ENCODE measurements at places on chromosomes 2 and 18.

GRCh38 chr2:168371273-168372019, 84.6 kb upstream of the CERS6 start:
- DNase-seq = no peak

- no peak for DNase-seq
Measured at GRCh38 chr2:216418981-216419380, 6.7 kb downstream of the SMARCAL1 start.

DNA sequence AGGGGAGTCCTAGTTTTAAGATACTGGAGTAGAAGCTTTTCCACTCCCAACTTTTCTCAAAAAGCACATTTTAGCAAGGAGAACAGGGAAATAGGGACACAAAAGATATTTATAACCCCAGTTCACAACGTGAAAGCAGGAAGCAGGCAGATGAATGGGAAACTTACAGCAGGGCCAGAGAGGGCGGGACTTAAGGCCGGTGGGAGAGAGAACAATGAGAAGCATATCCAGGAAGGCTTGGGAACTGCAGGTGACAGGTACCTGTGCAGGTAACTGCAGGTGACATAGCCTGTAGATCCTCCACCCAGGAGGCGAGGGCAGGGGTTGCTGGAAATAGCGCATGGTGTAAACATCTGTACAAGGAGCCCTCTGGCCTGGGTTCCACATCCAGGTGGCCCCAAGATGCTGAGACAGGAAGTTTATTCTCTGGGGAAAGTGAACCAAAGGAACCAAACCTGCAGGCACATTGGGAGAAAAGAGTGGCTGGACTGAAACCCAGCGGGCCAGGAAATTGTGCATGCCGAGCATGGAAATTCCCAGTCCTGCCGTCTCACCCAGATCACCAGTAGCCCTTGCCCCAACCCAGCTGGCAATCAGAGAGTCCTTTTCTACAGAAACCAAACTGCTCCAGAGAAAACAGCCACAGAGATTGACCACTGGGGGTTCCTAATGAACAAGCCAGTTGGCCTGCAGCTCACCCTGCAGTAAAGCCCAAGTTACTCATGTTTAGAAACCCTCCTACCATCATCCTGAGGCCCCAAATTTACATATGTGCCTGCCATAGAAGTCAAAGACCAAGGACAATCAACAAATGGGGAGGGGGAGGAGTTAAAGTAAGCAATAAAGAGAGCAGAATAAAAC, 24.3 kb upstream of the COL6A3 start:
- no peak for DNase-seq

DNA sequence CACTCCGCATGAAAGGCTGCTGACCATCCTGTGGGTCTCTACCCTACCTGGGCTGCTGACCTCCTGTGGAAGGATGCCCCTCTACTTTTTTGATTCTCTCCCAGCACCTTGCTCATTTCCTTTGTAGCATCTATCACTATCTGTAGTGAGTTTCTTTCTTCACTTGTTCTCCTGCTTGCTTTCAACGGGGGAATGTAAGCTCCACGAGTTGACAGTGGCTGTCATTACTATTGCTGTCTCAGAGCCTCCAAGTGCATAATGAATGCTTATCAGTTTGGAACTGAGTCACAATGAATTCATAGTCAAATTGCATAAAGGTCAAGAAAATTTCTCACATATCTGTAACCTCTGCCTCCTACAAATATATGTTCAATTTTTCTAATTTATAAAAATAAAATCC, 477.7 kb downstream of the PLCL1 start:
- no peak for DNase-seq

- DNase-seq = no peak
Measured at GRCh38 chr2:189293164-189293563, 113.6 kb upstream of the COL5A2 start.

GRCh38 chr18:50475538-50476193, 84.2 kb upstream of the MAPK4 start:
- DNase-seq = no peak

GRCh38 chr2:97747716-97748115, 34.3 kb downstream of the ZAP70 start:
- DNase-seq = peak; percentile 25

GRCh38 chr2:9939587-9940485, 11.7 kb upstream of the GRHL1 start:
- no peak for DNase-seq

DNA sequence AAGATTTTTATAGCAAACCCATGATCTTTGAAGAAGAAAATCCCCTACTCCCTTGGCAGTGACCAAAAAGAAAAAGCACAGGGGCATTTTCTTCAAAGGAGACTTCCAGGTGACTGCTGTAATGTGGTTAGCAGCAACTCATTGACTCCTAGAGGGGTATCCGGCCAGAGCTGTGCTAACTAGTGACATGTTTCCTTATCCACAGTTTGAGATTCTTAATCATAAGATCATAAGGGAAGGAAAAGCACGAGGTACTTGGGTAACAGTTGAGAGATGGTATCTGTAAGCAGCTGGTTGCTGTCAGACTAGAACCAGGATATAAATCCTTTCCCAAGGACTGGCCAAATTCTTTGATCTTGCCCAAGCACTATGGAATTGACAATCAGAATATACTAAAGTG, 124.7 kb downstream of the MREG start:
- no peak for DNase-seq

GRCh38 chr2:200378652-200379290, 72.3 kb downstream of the SPATS2L start:
- DNase-seq = peak; percentile 60

DNA sequence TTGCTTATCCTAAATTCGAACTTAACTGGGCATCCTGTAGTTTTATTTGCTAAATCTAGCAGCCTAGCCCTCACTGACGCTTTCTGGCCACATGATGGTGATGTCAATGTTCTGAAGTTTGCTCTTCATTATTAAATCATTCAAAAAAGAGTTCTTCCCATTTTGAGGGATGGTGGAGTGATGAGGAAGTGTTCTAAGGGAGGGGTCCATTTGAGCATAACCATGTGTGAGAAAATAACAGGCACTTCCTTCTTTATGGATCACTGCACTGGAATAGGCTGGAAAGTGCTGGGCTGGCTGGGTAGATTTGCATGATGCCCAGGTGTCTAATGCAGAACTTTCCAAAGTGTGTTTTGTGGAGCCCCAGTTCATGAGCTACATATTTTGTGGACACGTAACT, 74.2 kb downstream of the TNFRSF11A start:
- no peak for DNase-seq

- DNase-seq = no peak
Measured at GRCh38 chr2:219059725-219060682, 717 bp downstream of the IHH start.

DNA sequence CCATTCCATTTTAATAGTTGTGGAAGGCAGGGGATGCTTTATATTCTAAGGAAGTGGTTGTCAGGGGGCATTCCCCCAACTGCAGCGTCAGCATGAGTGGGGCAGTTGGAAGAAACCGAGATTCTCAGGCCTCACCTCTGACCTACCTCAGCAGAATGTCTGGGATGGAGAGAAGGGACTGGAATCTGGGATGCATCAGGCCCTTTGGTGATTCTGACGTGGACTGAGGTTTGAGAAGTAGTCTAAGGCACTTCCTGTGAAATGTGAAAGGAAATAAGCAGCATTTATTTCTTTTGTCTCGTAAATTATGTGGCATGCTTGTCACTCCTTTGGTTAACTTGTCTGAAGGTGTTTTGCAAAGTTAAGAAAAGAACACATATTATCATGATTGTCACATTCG, 540.7 kb upstream of the NETO1 start:
- no peak for DNase-seq

GRCh38 chr2:18825838-18826237, 236.5 kb upstream of the NT5C1B start:
- DNase-seq = no peak

DNA sequence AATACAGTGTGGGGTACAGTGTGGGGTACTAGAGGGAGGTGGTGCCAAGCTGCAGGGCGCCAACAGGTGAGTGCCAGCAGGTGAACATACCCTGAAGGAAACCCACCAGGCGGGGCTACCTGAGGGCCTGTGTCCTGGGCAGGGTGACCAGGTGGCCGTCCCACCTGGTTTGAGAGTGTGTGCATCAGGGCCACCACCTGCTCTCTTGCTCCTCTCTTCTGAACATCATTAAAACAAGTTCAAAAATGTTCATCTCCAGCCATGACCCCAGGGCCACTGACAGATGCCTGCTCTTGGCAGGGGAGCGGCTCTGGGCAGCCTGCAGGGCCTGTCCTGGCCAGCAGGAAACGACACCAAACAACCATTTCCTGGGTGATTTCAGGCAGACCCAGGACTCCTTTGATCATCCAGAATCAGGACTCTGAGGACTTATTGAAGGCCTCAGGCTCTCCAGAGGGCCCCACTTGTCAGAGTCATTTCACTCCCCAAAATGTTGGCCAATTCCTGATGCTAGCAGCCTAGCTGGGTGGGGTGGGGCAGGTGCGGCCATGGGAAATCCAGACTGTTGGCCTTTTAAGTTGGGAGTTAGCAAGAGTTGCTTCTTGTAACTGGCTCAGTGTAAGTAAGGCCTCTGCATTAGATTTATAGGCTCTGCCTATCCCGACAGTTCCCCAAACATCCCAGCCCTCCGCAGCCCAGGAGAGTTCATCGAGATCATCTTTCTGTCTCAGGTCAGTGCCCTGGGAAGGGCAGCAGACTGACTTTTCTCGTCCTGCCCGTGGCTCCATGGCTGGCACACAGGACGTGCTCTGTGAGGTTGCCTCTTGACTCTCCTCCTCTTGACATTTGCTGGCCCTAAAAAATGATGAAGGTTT, 111.5 kb upstream of the ZNF236 start:
- no peak for DNase-seq

DNA sequence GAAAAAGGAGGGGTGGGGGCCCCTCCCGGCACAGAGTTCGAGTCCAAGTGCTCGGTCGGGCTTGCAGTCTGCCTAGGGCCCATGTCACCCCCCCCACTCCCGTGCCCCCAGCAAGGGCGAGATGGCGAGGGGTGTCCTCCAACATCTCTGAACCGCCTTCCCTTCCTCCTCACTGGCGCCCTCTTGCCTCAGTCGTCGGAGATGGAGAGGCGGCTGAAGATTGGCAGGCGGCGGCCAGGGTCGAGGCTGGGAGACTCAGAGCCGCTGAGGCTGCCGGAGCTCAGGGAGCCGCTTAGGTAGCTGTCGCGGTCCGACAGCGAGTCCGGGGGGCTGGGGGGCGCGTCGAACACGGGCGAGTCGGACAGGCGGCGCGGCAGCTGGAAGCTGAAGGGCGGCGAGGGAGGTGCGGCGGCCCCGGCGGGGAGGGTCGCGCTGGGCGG, 2.3 kb downstream of the ZFP36L2 start:
- peak; percentile 87 for DNase-seq

- no peak for DNase-seq
Measured at GRCh38 chr2:10173258-10174005, 50.9 kb downstream of the RRM2 start.

DNA sequence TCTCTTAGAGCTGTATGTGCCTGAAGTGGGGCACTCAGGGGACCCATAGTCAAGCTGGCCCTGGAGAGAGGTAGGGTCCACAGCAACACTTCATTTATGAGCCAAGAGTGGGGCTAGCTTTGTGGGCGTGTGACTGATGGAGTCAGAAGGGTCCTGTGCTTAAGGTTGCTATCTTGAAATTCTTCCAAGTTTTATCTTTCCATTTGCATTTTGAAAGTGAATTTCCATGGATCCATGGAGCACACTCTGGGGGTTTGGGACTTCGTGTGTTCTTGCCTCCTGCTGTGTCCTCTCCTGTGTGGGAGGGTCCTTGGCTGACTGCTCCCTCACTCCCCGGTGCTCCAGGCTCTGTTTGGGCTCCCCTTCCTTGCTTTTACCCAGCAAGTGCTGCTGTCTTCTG, 50.8 kb downstream of the FHOD3 start:
- no peak for DNase-seq

GRCh38 chr18:37872562-37872961, 307.0 kb upstream of the CELF4 start:
- no peak for DNase-seq

DNA sequence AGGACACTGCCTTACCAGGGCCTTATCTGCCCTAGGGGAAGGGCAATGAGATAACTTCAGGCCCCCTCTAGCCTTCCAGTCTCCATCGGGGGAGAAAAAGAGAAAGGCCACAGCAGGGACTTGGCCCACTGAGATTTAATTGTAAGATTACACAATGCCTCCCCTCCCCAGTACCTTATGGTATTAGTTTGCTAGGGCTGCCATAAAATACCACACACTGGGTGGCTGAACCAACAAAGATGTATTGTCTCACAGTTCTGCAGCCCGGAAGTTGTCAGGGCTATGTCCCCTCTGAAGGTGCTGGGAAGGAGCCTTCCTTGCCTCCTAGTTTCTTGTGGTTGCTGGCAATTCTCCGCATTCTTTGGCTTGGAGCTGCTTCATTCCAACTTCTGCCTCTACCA, 34.8 kb upstream of the SPATA3 start:
- no peak for DNase-seq

DNA sequence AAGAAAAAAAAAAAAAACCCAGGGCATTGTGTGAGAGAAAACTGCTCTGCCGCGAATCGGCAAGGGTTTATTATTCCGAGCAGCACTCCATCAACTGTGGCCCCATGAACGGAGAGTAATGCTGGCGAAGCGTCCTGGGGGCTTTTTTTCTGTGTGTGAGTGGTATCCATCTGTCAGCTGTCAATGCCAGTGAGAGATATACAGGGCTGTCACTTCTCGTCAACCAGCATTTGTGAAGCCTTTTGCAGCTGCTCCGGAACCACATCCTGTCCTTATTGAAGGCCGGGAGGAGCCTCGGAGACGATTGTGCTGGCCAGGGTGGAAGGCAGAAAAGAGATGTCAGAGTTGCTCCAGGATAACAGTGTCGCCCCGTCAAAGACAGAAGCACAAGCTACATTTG, 356.9 kb upstream of the SMIM21 start:
- no peak for DNase-seq

DNA sequence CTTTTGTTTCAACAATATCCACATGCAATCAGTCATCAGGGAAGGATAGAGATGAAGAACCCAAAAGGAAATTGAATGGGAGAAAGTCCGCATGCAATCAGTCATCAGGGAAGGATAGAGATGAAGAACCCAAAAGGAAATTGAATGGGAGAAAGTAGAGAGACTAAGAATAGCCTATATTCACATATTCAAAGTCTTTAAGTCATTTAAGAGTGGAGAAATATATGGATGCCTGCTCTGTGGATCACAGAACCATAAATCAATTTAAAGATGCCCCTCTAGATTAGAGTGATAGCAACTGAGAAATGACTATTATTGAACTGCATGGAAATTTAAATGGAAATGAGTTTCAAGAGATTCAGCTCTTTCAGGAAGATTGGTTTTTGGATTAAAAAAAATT, 90.0 kb upstream of the LPIN2 start:
- no peak for DNase-seq

DNA sequence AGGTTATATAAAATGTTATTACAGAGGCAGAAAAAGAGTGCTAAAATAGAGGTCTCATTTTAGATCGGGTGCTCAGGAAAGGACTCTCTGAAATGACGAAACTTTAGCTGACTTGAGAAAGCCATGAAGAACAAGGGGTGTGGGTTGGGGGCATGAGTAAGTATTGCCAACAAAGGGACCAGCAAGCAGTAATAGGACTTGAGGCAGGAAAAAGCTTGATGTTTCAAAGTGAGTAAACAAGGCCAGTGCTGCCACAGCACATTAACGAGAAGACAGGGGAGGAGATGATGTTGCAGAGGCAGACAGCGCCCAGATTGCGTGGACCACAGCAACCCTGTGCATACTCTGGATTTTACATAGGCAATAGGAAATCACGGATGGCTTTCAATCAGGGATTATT, 318.8 kb downstream of the ZEB2 start:
- DNase-seq = no peak
